ENCODE measurements at places on chromosomes 13 and 19. TPM values are rescaled to one million over a fixed set of nuclear protein-coding genes. Genes with fewer than 3 reads are reported as not detected.

PEX11G gene
- 3.1 TPM for total RNA-seq

ZNF382 gene
- 4.1 TPM for total RNA-seq

C1QTNF9B gene
- total RNA-seq, result not detected

ELOF1 gene
- total RNA-seq, result 23.3 TPM

PNMA8C gene
- total RNA-seq, result not detected

PSG7 gene
- total RNA-seq, result not detected

GRK1 gene
- not detected for total RNA-seq

ZBTB7A gene
- 67.0 TPM for total RNA-seq

SELENOW gene
- 95.3 TPM for total RNA-seq

Measured in nasal cavity respiratory epithelium epithelial cell of viscerocranial mucosa (primary cell).